ENCODE measurements at places on chromosomes 16 and 17.

DNA sequence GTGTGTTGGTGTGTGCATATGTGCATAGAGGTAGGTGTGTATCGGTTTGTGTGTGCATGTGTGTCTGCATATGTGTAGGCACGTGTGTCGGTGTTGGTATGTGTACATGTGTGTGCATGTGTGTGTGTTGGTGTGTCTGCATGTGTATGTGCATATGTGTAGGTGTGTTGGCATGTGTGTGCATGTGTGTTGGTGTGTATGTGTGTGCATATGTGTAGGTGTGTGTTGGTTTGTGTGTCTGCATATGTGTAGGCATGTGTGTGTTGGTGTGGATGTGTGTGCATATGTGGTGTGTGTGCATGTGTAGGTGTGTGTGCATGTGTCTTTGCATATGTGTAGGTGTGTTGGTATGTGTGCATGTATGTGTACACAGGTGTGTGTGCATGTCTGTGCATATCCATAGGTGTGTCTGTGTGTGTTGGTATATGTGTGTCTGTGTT, 3.9 kb upstream of the AATK start:
- no peak for DNase-seq

GRCh38 chr17:63963123-63963522, 9.6 kb downstream of the SCN4A start:
- no peak for DNase-seq

GRCh38 chr16:58128711-58129096, 477 bp downstream of the CFAP20 start:
- DNase-seq: no peak

DNA sequence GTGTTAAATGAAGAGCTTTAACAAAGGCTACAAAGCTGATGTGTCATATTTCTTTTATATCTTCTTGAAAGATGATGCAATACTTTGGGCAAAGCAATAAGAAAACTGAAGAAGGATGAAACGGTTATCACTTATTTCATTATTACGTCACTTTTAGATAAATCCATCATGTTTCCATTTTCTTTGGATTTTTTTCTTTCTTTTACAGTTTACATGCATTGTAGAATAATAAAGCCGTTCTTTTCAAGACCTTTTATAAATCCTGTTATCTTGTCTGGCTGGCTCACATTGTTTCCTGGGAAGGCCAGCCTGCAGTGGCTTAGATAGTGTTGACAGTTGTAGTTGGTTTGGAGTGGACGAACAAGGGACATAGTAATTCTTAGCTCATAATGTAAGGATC, 28.9 kb downstream of the TANC2 start:
- no peak for DNase-seq

DNA sequence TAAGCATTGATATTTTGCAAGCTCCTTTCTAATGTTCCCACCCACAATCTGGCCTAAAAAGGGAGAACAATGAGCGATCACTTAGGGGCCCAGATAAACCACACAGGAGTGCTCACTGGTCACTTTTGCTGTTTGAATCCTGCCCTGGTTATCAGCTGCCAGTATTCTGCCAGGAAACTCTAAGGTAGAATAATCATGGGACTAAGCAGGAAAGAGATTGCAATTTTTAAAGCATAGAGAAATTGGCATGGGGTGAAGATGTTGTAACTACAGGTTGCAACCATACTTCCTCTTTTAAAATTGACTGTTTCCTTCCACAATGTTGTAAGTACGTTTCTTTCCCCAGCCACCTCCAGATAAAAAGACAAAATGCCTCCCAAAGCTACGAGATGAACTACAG, 251.2 kb upstream of the CDH11 start:
- no peak for DNase-seq

All from HTR-8/SVneo (cell line).